ENCODE measurements at places on chromosomes 11 and 22. TPM values are rescaled to one million over a fixed set of nuclear protein-coding genes. Genes with fewer than 3 reads are reported as not detected.

OR52H1 gene
- not detected for total RNA-seq

CADM1 gene
- 0.81 TPM for total RNA-seq

DNA sequence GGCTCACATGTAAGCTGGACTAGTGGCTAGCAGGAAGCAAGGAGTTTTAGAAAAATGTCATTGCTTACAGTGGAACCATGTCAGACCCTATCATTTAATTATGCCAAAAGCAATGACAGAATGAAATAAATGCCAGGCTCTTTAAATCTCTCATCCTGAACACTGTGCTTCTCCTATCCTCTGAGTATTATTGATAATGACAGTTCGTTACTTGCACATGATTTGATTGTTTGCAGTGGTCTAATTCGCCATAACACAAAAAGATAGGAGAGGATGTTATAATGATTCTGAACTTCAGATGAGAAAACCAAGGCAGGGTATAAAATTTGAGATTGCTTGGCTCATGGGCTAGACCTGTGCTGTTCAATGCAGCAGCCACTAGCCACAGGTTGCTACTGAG, 68.2 kb downstream of the FLI1 start:
- no peak for DNase-seq

GRCh38 chr11:121321614-121322243, 29.2 kb downstream of the SC5D start:
- DNase-seq = no peak
